ENCODE measurements at places on chromosomes 16 and 17.

- peak; percentile 35 for DNase-seq
These were observed 49.3 kb upstream of the BCO1 start for GRCh38 chr16:81189100-81189664.

DNA sequence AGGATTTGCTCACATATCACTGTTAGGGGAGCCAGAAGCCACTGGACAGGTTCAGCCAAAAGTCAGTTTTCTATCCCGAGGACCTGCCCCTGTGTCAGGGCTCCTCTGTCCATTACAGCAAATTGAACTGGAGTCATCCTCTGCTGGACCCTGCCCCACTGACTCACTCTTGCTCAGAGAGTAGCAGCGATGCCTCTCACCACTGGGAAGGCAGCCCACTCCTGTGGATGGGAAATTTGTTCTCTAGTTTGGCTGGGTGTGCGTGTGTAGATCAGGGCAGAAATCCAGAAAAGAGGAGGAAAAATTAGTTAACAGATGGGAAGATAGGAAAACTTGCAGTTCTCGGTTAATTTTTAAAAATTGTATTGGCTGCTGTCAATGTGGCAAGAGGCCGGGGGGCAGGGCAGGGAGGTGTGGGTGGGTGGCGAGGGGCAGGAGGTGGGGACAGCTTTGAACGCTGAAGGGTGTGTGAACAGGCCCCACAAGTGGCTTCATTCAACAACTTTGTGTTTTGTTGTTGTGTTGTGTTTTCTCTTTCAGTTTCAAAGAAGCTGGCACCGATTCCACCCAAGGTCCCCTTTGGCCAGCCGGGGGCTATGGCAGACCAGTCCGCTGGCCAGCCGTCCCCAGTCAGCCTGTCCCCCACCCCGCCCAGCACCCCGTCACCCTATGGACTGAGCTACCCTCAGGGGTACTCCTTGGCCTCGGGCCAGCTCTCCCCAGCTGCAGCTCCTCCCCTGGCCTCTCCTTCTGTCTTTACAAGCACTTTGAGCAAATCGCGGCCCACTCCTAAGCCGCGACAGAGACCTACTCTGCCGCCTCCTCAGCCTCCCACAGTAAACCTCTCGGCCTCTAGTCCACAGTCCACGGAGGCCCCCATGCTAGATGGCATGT is 33.6 kb downstream of the ELAC2 start:
- peak; percentile 58 for DNase-seq

- DNase-seq: no peak
These were observed 26.5 kb upstream of the NF1 start for GRCh38 chr17:31068291-31068690.

GRCh38 chr17:34797720-34798119 is 163.5 kb downstream of the CCT6B start:
- DNase-seq: peak; percentile 85

DNA sequence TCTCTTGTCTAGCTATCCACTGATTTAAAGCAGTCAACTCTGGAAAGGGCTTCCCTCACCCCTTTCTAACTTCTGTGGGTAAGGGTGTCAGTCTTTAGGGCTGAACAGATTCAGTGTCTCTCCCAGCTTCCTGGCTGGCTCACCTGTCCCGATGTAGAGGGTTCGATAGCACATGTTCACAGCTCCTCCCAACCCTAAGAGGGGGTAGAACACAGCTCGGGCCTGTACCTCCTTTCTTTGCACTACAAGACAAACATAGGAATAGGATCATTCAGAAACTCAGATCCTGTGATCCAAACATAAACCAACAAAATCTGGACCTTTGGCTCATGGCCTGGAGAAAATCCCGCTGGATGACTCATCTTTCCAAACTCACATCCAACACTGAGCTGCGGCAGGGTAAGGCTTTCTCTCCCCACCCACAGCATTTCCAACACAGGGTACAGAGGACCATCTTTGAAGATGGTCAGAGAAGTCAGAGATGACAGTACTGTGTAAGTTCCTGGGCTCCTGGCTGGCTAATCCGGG is 5.8 kb upstream of the DHRS13 start:
- DNase-seq: no peak

GRCh38 chr17:69884846-69885245 is 190.2 kb upstream of the KCNJ16 start:
- DNase-seq: no peak

GRCh38 chr17:44556832-44557606 is at the start of gene FZD2:
FZD2 (plus strand) TSS chr17:44557484; CDS start chr17:44557689, 205 bp downstream.
- peak; percentile 99 for DNase-seq

GRCh38 chr17:71899317-71899716 is 221.5 kb upstream of the SOX9 start:
- DNase-seq: no peak

DNA sequence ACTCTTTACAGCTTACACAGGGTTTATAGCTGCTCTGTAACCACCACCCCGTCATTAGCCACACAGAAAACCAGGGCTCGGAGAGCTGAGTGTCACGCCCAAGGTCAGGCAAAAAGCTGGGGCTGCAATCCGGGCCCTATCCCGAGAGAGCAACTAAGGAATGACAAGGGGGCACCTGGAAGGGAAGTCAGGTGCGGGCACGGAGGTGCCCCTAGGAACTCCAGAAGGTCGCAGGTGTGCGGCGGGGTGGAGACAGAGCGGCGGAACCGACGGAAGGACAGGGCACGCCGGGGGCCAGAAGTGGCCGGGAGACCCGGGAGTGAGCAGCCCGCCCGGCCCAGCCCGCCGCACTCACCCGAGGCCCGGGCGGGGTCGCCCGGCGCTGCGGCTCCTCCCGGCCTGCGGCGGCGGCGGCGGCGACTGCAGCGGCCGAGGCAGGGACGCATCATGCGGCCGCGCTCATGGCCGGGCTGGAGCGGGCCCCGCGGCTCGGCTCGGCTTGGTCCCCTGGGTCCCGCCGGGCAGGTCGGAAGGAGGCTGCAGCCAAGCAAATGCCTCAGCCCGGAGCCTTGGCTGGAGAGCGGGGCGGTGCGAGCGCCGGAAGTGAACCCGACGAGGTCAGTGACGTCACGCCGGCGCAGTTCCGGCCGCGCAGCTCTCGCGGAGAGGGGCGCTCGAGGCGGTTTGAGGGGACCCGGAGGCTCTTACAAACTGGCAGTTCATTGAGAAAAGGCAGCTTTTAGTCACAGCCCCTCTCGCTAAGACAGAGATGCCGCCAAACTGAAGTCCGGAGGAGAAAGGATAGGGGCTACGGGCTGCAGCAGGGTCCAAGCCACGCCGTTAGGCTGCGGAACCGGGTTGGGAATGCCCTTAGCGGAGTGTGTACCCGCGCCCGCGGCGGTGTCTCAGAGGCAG is at the start of gene ZDHHC7:
ZDHHC7 (minus strand) TSS at position 605 of the 915 bp plus-strand sequence. CDS start 20,917 bp downstream, outside the sequence.
- DNase-seq: peak; percentile 97

GRCh38 chr17:76262732-76263344 is 2.3 kb upstream of the UBALD2 start:
- DNase-seq: no peak

DNA sequence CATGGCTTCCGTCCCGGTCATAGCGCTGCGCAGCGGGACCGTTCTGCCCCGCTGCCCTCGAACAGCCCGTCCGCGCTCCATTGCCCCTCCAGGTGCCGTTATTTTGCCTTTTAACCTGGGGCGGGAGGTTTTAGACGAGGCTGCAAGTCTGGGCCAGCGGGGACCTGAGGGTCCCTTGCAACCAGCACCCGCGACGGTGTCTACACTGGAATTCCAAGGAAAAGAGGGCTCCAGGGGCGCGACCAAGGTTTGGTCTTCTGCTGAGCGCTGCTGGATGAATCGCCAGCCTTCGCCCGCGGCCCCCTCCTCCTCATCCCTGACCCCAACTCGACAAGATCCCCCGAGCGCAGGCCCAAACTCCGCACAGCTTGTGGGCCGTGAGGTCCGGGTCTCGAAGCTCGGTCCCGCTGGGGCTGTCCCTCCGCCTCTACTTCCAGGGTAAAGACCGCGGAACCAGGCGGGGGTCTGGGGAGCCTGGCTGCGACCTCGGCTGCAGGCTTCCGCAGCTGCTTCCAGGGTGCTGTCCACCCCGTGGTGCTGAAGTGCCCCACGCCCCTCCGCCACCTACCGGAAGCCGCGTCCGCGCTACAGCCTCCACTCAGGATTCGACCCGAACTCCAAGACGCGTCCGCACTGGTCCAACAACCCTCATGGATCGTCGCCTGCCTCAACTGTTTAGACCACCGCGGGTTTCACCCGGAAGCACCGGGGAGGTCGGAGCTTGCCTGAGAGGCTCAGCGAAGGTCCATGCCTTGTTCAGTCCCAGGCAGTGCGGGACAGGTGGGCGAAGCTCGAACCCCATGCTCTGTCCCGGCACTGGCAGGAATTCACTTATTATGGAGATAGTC is 10.1 kb upstream of the CA4 start:
- DNase-seq: peak; percentile 89

GRCh38 chr16:16004314-16004749 is 54.9 kb downstream of the ABCC1 start:
- peak; percentile 57 for DNase-seq

DNA sequence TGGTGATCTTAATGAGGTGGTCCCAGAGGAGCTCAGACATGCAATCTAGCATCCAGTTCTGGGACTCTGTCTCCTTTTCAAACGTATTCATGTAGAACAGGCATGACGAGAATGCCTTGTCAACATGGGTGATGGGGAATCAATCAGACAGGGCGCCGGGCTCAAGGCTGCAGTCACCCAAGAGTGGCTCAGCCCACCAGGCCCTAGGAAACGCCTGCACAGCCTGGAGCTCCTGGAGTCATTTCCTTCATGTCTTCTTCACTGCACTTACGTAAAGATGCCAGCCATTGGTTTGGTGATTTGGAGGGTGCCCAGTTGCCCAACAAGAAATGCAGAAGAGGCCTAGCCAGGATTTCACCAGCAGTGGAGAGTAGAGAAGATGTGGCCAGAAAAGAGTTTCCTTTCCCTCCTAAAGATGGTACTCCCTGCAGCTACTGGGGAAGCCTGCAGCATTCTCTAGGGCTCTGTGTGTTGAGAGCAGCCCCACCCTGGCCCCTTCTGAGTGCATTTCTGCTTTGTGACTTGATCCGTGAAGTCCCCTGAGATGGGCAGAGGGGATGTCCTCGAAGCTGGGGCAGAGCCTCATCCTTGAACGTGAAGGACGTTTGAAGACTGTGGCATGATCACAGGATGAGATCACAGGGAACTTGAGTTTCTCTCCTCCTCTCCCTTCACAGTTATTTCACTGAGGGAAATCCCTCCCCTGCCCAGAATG is 24.0 kb upstream of the STH start:
- peak; percentile 30 for DNase-seq

GRCh38 chr17:51597345-51597744 is 337.0 kb downstream of the UTP18 start:
- no peak for DNase-seq

GRCh38 chr16:51849715-51850114 is 697.2 kb downstream of the TOX3 start:
- DNase-seq: no peak

DNA sequence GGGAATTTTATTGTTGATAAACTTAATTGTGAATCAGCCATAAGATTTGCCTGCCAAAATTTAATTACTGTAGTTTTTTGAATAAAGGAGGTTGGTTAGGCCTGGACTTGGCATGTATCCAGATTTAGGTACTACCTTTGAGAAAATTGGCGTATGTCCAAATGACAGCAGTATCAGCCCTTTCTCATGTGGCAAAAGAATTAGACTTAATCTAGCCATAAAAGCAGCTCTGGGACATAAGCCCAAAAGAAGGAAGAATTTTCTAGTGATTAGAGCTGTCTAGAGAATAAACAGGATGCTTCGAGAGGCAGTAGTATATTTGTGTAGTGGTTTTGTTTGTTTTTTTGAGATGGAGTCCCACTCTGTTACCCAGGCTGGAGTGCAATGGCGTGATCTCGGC is 27.7 kb downstream of the PPM1E start:
- no peak for DNase-seq

DNA sequence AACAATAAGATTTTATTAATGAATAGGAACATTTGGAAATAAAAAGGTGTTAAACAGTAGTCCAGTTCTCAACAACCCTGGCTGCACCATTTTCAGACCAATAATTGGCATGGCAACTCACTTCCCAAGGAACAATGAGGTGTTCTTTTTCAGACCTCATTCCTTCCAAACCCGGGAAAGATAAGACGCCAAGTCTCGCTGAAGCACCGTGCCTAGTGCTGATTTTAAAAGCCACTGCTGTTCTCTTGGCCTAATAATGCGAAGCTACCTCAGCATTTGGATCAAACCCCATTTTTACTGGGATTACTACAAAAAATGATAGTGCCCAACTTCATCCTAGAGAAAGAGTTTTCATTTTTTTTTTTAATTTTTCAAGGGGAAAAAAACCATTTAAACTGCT is 75.2 kb upstream of the NOL11 start:
- no peak for DNase-seq

- no peak for DNase-seq
These were observed 15.9 kb upstream of the CYB5B start for GRCh38 chr16:69408475-69408874.

- peak; percentile 75 for DNase-seq
These were observed 53.9 kb upstream of the ERCC4 start for GRCh38 chr16:13866073-13866472.

GRCh38 chr17:75191584-75191983 is 8.8 kb upstream of the SUMO2 start:
- DNase-seq: no peak

DNA sequence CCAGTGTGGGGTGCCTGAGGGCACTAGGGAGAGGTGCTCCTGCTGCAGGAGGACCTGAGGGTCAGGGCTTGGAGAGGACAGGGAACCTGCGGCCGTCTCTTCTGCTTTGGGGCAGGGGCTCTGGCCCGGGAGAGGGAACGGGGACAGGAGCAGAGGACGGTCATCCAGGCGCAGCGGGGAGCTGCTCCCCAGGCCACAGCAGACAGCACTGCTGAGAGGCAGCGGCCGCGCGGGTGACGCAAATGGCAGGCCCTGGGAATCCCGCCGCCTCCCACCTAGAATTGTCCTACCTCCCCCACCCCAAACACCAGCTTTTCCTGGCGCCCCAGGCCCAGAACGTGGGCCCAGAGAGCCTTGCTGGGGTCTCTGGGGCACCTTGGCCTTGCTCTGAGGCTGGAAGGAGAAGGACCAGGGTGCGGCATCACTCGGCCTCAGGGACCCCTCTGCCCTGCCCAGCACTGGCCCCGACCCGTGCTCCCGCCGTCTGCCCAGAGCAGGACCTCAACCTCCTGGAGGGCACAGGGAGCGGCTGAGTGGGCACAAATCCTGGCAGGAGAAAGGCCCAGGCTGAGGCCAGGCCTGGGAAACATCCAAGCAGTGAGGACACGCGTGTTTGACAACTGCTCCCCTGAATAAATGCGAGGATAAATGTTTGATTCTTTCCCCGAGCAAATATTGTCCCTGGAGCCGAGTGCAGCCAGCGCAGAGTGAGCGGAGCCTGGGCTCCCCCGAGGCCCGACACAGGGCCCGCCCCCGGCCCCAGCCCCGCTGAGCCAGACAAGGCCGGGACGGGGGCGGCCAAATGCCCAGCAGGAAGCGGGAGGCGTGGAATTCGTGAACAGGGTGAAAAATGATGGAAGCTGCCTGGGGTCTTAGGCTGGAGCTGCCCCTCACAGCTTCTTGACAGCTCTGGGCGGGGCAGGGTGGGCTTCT is 8.5 kb downstream of the SSTR5 start:
- DNase-seq: peak; percentile 39

- DNase-seq: no peak
These were observed 3.0 kb downstream of the DLX4 start for GRCh38 chr17:49971848-49972485.
